ENCODE measurements at places on chromosomes 3 and 15.
A peak's percentile ranks its signal among the peaks of the same experiment; 100 is the strongest.

DNA sequence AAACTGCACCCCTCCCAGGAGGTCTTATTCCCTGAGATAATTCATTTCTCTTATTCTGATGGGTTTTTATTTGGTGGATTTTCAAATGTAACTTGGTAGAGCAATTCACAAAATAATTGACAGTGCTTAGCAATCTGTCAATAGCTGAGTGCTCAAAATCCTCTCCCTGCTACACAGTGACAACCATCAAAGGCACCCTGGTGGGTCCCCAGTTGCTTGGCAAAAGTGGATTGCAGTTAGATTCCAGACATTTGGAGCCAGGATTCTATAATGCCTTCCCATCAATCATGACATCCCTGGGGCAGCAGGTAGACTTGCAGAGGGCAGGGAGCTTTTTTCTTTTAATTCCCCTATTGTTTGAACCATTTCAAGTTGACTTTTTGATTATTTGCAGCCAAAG lies 59.0 kb downstream of the FHIT start:
- DNase-seq: no peak

- peak; percentile 84 for DNase-seq
Measured at GRCh38 chr3:183513046-183513706, 42.3 kb downstream of the KLHL6 start.

DNA sequence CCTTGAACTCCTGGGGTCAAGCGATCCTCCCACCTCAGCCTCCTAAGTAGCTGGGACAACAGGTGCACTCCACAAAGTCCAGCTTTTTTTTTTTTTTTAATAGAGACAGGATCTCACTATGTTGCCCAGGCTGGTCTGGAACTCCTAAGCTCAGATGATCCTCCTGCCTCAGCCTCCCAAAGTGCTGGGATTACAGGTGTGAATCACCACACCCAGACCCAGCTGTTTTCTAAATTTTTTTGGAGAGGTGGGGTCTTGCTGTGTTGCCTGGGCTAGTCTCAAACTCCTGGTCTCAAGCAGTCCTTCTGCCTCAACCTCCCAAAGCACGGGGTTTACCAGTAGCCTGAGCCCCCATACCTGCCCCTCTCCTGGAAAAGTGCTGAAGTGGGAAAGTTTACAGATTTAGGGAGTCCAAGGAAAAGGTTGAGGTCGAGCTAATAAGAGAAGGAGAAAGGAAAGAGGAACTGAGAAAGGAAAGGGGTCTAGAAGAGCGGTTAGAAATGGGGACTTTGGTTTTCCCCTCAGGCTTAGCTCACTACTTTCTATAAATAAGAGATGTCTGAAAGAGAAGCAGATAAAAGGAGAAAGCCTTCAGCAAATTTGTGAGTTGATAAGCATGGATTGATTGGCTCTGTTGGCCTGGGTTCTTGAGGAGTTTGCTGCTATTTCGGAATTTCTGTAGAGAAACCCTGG lies 23.6 kb downstream of the UBE2E1 start:
- no peak for DNase-seq

DNA sequence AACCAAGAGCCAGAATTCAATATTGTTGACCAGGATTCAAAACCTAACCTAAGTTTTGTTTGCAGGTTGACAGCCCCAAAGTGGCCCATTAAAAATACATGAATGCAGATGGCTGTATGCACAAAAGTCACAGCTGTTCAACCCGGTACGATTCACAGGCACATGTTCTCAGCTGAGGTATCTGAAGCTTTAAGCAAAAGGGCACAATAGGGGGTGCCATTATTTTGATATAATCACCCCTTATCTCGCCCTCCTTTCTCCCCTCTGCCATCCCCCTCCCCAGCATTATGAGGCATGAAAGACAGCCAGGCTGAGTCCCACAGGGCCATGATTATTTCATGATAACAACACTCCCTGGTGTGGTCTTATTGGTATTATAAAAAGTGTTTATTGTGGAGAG lies 264.9 kb downstream of the EBLN2 start:
- DNase-seq: no peak

DNA sequence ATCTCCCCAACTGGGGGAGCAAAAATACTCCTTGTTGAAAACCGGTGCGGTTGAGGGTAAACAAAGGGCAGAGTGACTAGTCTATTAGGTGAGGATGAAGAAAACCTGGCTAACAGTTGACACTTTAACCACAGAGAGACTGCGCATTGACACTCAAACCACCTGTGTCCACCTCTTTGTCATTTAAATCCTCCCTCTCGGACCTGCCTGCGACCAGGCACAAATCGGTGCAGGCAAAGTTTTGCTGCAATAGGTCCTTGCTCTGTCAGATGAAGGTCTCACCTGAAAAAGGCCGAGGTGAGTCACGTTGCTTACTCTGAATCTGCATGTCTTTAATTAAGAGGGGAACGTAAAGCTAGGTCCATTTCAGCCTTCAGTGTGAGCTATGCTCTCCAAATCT lies 494.1 kb upstream of the DPPA4 start:
- no peak for DNase-seq

DNA sequence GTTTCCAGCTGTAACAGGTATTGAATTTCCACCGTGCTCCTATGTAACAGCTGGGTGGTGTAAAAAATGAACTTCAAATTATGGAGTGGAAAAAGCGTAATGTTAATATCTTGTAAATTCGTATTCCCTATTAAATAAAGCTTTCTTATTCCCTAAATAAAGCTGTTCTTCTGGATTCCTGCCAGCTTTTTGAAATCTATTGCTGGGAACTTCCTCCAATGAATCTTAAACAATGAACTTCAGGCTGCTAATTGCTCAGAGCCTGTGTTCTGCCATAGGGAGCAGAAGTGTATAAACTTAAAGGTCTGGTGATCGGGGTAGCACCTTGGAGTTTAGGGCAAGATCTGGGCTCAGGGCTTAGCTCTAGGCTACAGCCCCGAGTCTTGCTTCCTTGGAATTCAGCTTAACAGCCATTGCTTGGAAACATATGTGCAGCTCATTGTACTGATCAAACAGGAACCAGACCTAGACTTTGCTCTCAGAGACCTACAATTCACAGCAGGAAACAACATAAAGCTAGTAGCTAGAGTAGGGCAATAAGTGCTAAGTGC lies 1.4 kb downstream of the ARL14 start:
- DNase-seq: no peak

GRCh38 chr3:160069986-160070385 lies 81.4 kb downstream of the IL12A start:
- no peak for DNase-seq
